ENCODE measurements at places on chromosomes 11 and 22. TPM values are rescaled to one million over a fixed set of nuclear protein-coding genes. Genes with fewer than 3 reads are reported as not detected.

The PHF21B gene
- 0.54 TPM for total RNA-seq

DNA sequence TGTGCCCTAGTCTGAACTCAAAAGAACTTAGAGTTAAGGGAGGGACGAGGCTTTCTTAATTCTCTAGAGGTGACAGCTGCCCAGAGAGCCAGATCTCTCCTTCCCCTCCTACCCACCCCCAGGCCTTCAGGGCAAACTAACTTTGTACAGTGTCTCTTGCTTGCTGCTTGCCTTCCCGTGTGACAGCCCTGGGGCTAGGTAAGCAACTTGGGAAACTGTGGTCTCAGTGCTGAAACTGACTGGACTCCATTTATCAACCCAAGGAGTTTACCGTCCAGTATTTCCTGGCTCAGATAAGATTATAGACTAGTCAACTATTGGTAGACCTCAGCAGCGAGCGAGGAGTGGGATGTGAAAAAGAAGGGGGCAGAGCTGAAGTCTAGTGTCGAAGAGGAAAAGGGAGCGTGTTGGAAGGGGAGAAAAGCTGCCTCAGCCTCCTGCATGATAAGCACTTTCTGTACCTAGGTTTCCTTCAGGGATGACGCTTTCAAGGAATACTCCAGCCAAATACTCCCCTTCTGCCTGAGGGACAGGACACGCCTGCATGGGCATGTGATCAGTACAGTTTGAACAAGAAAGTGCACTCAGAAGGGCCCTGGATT, 43.3 kb upstream of the WEE1 start:
- H3K36me3 ChIP-seq: no peaks in the 10 kb centered on the region
- no peak for DNase-seq
- H3K27ac ChIP-seq: peak overlapping the region; percentile 53
- peaks cover 66% of the 10 kb centered on the region for H3K4me1 ChIP-seq

DNA sequence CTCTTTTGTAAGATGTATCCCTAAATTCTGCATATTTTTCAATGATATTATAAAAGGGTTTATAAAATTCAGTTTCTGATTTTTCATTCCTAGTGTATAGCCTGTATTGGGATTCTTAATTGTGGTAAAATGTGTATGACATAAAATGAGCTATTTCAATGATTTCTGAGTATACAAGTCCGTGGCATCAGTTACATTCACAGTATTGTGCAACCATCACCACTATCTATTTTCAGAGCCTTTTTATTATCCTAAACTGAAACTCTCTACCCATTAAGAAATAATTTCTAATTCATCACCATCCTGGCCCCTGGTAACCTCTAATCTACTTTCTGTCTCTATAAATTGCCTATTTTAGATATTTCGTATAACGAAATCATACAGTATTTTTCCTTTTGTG, 39.8 kb downstream of the EIF3F start:
- H3K4me3 ChIP-seq: no peak overlapping the region
- H3K27ac ChIP-seq: no peak overlapping the region
- peaks cover 2% of the 10 kb centered on the region for H3K36me3 ChIP-seq
- H3K27me3 ChIP-seq: peaks cover 14% of the 10 kb centered on the region
- no peak for DNase-seq

GRCh38 chr22:29022101-29022817, 39.4 kb downstream of the C22orf31 start:
- H3K4me3 ChIP-seq: no peak overlapping the region
- H3K27me3 ChIP-seq: no peaks in the 10 kb centered on the region
- H3K4me1 ChIP-seq: peaks cover 7% of the 10 kb centered on the region
- H3K27ac ChIP-seq: peak overlapping the region; percentile 37

- no peak for DNase-seq
- no peaks in the 10 kb centered on the region for H3K4me1 ChIP-seq
- no peaks in the 10 kb centered on the region for H3K27me3 ChIP-seq
Measured at GRCh38 chr11:40642284-40642683, 817.2 kb downstream of the LRRC4C start.

DNA sequence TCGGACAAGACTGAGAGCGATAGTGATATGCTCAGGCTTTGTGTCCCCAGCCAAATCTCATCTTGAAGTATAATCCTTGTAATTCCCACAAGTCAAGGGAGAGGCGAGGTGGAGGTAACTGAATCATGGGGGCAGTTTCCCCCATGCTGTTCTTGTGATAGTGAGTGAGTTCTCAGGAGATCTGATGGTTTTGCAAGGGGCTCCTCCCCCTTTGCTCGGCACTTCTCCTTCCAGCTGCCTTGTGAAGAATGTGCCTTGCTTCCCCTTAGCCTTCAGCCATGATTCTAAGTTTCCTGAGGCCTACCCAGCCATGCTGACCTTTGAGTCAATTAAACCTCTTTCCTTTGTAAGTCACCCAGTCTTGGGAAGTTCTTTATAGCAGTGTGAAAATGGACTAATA, 7.5 kb upstream of the FOLR2 start:
- peaks cover 13% of the 10 kb centered on the region for H3K4me1 ChIP-seq
- no peak overlapping the region for H3K4me3 ChIP-seq
- no peak overlapping the region for H3K27ac ChIP-seq
- DNase-seq: no peak
- peaks cover 10% of the 10 kb centered on the region for H3K27me3 ChIP-seq

- H3K27me3 ChIP-seq: no peaks in the 10 kb centered on the region
- no peak overlapping the region for H3K27ac ChIP-seq
- peaks cover 13% of the 10 kb centered on the region for H3K36me3 ChIP-seq
- no peak for DNase-seq
- peaks cover 31% of the 10 kb centered on the region for H3K4me1 ChIP-seq
Measured at GRCh38 chr22:27436591-27436990, 365.0 kb downstream of the MN1 start.

All from chondrocyte (in vitro differentiated cells).